ENCODE measurements at places on chromosomes 11 and 22.
A peak's percentile ranks its signal among the peaks of the same experiment; 100 is the strongest.

DNA sequence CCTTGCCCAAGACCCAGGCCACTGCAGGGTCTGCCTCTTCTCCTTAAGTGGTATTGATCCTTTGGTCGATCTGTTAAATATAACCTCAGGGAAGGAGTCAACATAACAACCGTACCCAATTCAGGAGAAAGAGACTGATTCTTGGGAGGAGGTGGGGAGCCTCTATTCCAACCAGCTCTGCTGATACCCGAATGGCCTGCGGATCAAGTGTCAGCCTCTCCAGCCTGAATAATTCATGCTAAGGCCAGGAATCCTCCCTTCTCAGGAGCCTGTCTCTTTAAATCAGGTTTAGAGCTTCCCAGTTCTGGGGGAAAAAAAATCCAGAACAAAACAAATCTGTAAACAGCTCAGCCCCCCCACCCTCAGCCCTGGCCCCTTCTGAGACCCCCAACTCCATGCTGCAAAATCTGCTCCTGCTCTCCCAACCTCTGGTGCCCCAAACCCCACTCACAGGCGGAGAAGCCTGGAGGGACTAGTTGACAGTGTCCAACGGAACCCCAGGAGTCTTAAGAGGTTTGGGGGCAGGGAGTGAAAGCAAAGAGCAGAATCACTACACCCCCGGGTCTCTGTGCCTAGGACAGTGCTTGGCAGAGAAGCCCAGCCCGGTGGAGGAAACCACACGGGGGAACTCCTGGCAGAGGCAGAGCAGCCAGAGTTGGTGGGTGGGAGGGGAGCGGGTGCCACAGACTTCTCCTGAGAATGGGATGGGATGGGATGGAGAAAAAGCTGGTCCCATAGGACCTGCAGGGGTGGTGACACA lies 863 bp upstream of the TPBGL start:
- H3K27me3 ChIP-seq = peaks cover 72% of the 10 kb centered on the region
- peak overlapping the region; percentile 85 for H3K4me3 ChIP-seq
- DNase-seq = no peak
- peaks cover 5% of the 10 kb centered on the region for H3K4me1 ChIP-seq

- H3K4me3 ChIP-seq = no peak within 1 kb of the TSS
- no peak for DNase-seq
- no peaks in the 10 kb centered on the region for H3K36me3 ChIP-seq
- H3K4me1 ChIP-seq = peaks cover 5% of the 10 kb centered on the region
- peaks cover 77% of the 10 kb centered on the region for H3K27me3 ChIP-seq
Measured at GRCh38 chr11:69013009-69013951, at the start of gene MRGPRF. Gene MRGPRF (minus strand): TSS chr11:69013246. CDS start chr11:69009901, 3,345 bp downstream.

DNA sequence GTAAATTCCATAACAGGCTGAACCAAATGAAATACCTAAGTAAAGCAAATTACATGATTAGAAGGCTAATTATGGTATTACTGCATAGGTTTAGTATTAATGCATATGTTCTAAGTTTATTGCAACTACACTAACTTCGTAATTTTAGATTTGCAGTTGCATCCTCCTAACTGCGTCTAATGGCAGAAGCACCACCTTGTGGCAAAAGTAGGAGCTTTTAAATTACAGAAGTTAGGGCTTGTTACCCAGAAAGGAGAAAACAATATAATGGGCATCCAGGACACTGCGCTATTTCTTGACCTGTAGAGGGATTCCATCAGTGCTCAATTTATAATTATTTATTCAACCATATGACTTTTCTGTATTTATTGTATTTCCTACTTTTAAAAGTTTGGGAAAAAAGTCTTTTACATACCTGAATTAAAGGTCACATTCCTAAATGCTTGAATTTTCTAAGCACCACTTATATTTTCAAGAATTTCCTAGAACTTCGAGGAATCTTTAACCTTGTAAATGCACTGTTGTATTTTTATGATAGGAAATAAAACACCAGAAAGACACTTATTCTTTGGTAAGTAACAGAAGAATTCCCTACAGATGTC lies 16.3 kb upstream of the GPR83 start:
- H3K4me1 ChIP-seq = no peaks in the 10 kb centered on the region
- H3K27ac ChIP-seq = no peak overlapping the region
- DNase-seq = no peak
- H3K4me3 ChIP-seq = no peak overlapping the region
- no peaks in the 10 kb centered on the region for H3K27me3 ChIP-seq
- H3K36me3 ChIP-seq = peaks cover 13% of the 10 kb centered on the region

DNA sequence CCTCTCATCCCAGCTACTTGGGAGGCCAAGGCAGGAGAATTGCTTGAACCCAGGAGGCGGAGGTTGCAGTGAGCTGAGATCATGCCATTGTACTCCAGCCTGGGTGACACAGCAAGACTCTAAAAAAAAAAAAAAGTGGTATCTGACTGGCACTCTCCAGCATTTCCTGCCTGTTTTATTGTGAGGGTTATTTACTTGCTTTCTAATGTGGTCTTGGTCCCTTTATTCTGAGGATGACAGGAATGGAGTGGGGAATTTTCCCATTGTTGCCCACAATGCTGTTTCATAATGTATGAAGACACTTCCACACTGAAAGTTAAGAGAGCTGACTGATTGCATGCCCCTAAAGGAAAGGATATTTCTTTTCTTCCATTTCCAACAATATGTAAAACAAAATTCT lies 286.5 kb upstream of the MTNR1B start:
- no peaks in the 10 kb centered on the region for H3K36me3 ChIP-seq
- no peak overlapping the region for H3K4me3 ChIP-seq
- DNase-seq = no peak
- no peaks in the 10 kb centered on the region for H3K4me1 ChIP-seq
- H3K27me3 ChIP-seq = no peaks in the 10 kb centered on the region

DNA sequence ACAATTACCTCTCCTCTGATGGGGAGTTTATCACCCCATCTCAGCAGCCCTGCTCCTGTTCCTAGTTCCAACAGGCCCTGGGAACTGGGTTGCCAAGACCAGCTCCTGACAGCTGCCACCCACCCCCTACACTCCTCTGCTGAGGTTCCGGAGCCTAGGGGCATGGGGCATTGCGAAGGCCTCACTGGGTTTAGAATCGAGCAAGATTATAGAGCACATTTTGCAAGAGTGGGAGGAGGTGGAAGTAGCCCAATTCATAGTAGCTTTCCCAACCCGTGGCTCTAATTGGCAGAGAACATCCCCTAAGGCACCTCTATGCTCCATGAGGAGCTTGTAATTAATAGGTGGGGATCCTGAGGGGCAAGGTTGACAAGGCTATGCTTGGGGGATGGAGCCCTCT lies 23.0 kb downstream of the MYEOV start:
- H3K4me3 ChIP-seq = no peak overlapping the region
- no peaks in the 10 kb centered on the region for H3K36me3 ChIP-seq
- H3K27me3 ChIP-seq = no peaks in the 10 kb centered on the region
- H3K4me1 ChIP-seq = peaks cover 8% of the 10 kb centered on the region
- no peak for DNase-seq
- no peak overlapping the region for H3K27ac ChIP-seq

- peak overlapping the region; percentile 12 for H3K4me3 ChIP-seq
- H3K27me3 ChIP-seq = no peaks in the 10 kb centered on the region
- no peaks in the 10 kb centered on the region for H3K36me3 ChIP-seq
- peaks cover 19% of the 10 kb centered on the region for H3K4me1 ChIP-seq
- no peak for DNase-seq
Measured at GRCh38 chr11:121372671-121373429, 79.3 kb upstream of the SORL1 start.

GRCh38 chr11:115334932-115335788 lies 169.1 kb downstream of the CADM1 start:
- DNase-seq = no peak
- H3K4me1 ChIP-seq = no peaks in the 10 kb centered on the region
- no peak overlapping the region for H3K27ac ChIP-seq
- no peaks in the 10 kb centered on the region for H3K27me3 ChIP-seq

GRCh38 chr11:19344661-19345518 lies 104.1 kb upstream of the E2F8 start:
- DNase-seq = no peak
- peak overlapping the region; percentile 53 for H3K4me3 ChIP-seq
- no peak overlapping the region for H3K27ac ChIP-seq
- H3K4me1 ChIP-seq = peaks cover 6% of the 10 kb centered on the region

DNA sequence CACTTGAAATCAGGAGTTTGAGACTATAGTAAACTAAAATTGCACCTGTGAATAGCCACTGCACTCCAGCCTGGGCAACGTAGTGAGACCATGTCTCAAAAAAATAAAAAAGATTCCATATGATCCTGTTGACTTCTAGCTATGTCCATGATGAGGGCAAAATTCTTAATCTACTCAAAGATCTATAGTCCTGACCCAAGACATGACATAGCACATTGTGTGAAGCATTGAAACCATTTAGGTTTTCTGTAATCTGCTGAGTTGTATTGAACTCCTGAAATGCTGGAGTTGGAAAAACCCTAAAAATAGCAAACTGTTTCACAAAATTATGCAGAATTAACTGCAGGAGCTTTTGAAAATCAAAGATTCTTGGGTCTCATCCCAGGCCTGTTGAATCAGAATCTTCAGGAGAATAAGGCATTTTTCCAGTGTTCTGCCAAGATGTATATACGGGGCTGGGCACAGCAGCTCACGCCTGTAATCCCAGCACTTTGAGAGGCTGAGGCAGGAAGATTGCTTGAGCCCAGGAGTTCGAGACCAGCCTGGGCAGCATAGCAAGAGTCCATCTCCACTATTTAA lies 29.8 kb upstream of the LDHA start:
- H3K4me1 ChIP-seq = no peaks in the 10 kb centered on the region
- H3K27ac ChIP-seq = no peak overlapping the region
- no peak for DNase-seq
- no peaks in the 10 kb centered on the region for H3K27me3 ChIP-seq
- peaks cover 56% of the 10 kb centered on the region for H3K36me3 ChIP-seq

DNA sequence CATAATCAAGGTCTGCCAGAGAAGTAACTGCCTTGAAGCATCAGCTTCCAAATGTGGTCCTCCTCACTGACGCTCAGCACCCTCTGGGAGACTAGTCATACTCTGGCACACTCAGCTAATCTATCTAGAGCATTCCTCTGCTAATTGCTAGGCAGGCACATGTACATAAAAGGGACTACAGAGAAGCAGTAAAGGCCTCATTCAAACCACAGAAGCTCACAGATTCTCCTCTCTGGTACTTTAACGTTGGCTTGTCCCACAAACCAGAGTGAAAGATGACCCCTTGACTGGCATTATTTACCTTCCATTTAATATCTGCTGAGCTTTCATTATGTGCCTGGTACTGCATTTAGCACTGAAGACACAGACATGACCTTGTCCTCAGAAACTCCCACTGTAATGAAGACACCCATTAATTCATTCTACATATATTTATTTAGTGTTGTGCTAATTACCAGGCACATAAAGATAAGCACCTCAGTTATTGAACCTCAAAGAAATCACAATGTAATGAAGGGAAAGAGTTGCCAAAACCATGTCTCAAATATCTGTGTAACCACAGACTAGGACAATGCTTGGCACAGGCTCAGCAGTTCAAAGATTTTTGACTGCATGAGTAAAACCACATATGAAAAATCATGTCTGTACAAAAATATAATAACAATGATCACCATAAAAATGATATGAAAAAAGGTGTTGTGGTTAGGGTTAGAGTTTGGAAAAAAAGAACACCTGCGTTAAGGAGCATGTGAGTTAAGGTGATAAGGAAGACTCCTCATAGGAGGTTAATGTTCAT lies 550.4 kb downstream of the DLG2 start:
- no peak overlapping the region for H3K4me3 ChIP-seq
- DNase-seq = no peak
- no peaks in the 10 kb centered on the region for H3K36me3 ChIP-seq
- no peaks in the 10 kb centered on the region for H3K27me3 ChIP-seq

DNA sequence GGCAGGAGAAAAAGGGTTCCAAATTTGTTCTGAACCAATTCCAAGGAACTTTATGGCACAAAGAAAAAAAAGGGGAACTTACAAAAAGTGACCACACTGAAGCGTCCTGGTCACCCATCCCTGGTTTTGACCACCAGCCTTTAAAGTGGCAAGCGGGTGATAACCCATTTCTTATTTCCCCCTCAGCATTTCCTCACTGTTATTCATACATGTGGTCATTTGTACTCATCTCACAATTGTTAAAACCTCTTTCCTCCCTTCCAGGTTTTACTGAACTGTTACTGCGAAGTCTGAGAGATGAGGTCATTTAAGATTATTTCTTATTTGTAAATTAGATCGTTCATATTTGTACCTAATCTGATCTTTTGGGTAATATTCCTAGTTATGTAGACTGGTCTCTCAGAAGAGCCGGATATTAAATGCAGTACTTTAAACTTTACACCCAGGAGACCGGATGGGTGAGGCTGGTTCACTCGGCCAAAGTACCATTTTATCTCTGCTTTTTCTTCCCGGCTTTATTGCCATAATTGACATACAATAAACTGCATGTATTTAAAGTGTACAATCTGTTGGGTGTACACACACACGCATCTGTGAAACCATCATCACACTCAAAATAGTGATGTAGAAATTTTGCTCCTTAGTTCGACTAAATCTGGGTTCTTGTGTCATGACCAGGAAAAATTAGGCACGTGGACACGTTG lies 47.0 kb downstream of the CDPF1 start:
- H3K36me3 ChIP-seq = peaks cover 7% of the 10 kb centered on the region
- DNase-seq = no peak
- no peaks in the 10 kb centered on the region for H3K27me3 ChIP-seq
- peaks cover 3% of the 10 kb centered on the region for H3K4me1 ChIP-seq
- no peak overlapping the region for H3K4me3 ChIP-seq

DNA sequence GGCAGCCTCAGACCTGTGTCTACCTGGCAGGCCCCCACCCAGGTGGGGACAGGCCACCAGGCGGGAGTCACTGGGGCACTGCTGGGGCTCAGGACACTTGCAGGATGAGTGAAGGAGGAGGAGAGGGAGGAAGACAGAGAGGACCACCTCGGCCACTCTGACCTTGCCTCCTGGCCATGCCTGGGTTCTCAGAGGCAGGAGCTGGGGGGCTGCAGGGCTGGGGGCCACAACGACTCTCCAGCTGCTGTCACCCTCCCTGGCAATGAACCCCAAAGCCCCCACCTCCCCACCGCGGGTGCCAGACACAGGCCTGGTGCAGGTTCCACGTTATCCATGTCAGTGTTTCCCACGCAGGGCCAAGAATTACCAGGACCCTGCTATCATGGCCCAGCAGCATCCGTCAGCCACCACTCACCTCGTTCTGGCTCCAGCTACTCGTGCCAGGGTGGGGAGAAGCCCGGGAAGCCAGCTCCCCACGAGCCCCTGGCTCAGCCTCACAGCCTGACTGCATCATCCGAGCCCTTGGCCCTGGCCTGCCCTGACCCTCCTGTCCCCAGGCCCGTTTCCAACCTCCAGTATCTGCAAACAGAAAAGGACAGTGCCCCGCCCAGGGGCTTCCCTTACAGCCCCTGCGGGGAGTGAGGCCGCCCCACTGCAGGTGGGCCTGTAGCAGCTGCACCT lies 62.4 kb downstream of the BRD1 start:
- H3K4me1 ChIP-seq = peaks cover 7% of the 10 kb centered on the region
- no peaks in the 10 kb centered on the region for H3K27me3 ChIP-seq
- no peak for DNase-seq
- H3K36me3 ChIP-seq = peaks cover 17% of the 10 kb centered on the region

DNA sequence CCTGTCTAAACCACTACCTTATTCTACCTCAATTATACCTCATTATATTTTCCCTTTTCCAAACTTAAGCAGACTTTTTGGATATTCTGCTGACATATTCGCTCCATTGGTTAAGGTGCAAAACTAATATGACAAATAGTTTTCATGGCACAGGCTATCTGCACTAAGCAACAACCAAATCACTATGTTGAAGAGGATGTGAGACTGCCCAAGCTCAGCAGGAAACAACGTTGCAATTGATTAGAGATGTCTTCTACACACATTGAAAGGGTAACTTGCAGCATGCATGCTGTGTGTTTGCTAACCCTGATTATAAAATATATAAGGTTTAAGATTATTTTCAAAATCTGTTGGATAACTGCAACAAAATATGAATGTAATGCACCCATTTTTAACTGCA lies 61.6 kb downstream of the STK33 start:
- H3K4me3 ChIP-seq = no peak overlapping the region
- no peaks in the 10 kb centered on the region for H3K36me3 ChIP-seq
- peaks cover 8% of the 10 kb centered on the region for H3K27me3 ChIP-seq
- no peak for DNase-seq
- no peaks in the 10 kb centered on the region for H3K4me1 ChIP-seq
- H3K27ac ChIP-seq = no peak overlapping the region

Measured in effector memory CD8-positive, alpha-beta T cell (primary cell).